Uterus (tissue), 4 donors: ENCODE measurements at places on chromosomes 3 and 15.

DNA sequence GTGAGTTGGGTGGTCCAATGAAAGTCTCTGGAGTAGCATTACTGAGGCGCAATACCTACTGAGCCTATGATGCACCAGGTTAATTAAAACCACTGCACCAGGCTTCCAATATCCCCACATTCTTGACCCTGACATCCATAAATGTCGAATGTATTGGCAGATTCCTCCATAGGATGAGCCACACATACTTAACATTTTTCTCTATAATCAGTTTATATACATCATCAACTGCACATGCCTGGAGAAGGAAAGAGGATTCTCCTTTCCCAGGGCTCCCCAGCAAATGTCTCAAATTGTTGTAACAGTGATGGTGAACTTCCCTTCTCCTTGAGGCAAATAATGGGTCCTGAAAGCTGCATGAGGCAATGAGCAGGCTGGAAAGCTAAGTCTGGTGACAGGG, 82.3 kb upstream of the LPP start:
- no peak for DNase-seq

DNA sequence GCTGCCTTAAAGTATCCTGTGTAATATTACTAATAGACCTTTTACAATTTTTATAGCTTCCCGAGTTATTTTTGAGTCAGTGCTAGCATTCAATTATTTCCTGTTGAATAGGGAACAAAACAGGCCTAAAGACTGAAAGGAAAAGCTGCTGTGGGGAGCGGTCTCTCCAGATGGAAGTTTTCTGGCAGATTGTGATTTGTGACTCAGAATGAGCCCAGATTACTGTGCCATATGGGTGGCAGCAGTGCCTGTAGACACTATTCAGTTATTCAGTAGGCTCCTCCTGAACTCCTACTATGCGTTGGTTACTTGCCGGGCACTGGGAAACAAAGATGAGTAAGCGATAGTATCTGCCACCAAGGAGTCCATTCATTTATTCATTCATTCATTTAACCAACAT, 211.8 kb downstream of the CHST2 start:
- no peak for DNase-seq

DNA sequence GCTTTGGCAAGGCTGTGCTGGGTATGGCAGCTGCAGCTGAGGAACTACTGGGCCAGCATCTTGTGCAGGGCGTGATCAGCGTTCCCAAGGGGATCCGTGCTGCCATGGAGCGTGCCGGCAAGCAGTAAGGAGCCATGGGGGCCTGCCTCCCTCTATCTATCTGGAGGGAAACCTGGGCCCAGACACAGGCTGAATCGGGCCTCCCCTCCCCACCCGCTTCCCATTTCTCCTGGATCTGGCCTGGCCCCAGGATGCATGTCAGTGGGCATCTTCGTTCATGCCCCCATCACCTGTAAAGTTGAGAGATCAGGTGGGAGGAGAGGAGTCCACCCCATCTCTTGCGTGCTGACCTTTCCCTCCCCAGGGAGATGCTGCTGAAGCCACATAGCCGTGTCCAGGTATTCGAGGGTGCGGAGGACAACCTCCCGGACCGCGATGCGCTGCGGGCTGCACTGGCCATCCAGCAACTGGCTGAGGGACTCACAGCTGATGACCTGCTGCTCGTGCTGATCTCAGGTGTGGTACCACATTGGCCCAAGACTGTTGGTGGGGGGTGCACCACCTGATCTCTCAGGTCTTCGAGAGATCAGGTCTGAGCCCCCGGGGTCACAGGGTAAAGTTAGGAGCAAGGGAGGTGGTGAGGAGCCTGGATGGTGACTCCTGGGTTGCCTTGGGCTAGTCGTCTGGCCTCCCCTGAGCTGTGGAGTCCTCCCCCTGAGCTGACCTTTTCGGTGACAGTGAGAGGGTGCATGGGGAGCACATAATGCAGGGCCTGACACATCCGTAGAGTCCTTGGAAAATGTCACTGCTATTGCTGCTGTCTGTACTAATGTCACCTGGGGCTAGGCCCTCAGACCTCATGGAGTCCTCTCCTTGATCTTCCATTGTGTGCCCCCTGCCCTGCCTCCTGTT, 3.2 kb downstream of the GLYCTK start:
- no peak for DNase-seq

- no peak for DNase-seq
Observed at GRCh38 chr3:190060192-190060775, 60.4 kb downstream of the P3H2 start.

- no peak for DNase-seq
Observed at GRCh38 chr15:74442604-74443003, 8.8 kb upstream of the SEMA7A start.

GRCh38 chr15:81966631-81967030, 79.2 kb downstream of the MEX3B start:
- DNase-seq, result no peak

- DNase-seq, result no peak
Observed at GRCh38 chr15:41797201-41797944, 23.1 kb downstream of the MAPKBP1 start.

DNA sequence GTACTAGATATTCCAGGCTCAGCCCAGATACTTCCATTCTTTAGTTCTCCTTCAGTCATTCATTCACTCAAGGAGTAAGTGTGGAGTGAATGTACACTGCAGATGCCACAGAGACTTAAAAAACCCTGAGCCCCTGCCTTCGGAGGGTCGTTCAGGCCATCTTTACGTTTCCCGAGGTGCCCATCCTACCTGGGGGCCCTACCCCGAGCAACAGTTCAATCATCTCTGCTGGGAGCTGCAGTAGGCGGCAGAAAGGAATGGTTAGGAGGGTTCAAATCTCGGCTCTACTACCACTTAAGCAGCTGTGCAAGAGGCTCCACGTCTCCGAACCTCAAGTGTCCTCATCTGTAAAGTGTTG, 613 bp downstream of the SEC13 start:
- no peak for DNase-seq

- DNase-seq, result no peak
Observed at GRCh38 chr15:72907733-72908132, 124.2 kb upstream of the ADPGK start.

DNA sequence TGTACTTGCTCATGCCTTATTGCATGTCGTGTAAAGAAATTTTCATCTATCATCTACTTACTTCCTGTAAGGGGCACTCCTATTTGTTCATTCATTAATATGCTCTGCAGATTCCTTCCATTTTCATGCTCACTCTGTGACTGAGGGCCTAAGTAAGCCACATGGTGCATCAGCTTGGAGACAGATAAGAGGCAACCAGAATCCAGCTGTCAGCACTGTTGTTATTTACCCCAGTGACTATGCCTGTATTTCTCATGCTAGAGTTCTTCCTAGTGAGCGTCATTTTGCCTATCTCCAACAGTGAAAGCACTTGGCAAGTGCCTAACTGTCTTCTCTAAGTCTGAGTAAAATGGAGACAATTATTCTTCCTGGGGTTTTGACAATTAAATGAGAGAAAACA, 124.8 kb upstream of the ABI3BP start:
- no peak for DNase-seq

GRCh38 chr3:324423-324822, 127.9 kb downstream of the CHL1 start:
- DNase-seq, result no peak

GRCh38 chr15:89413877-89414276, 79.3 kb upstream of the POLG start:
- DNase-seq, result no peak

- DNase-seq, result no peak
Observed at GRCh38 chr15:37050345-37050744, 50.0 kb downstream of the MEIS2 start.

DNA sequence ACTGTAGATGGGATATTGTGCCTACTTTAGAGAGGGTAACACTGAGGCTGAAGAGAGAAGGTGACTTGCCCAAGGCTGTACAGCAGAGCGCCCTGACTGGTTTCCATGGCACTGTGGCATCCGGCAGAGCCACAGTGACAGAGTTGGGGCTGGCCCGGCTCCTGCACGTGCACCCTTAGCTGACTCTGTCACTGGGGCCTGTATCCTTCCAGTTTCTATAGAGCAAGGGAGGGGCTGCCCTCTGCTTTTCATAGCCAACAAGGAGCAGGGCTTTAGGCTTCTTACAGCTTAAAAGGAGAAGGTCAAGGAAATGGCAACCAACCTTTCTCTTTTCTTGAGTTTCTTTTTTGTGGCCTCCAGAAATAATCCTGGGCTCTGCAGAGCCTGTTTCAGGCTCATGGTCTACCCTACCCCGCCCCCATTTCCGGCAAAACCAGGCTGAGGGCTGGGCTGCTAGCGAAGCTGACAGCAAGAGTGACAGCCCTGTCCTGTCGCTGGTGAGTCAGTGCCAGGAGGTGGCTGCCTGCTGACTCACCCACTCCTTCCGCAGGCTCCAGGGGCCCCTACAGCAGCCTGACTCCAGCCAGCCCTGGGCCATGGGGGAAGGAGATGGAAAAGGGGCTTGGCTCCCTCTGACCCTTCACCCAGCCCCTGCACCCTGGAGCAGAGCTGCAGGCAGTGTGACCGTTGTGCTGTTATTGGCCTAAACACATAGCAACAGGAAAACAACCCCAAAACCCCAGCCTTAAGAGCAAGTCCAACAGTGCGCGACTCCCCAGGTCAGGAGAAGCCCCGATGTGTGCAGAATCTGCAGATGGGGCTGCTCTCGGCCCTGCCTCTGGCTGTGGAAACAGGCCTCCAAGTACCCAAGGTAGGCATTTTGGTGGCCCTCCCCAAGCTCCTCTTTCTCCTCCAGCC, 29.8 kb downstream of the SLC6A6 start:
- DNase-seq, result peak; percentile 65

- DNase-seq, result no peak
Observed at GRCh38 chr15:56794553-56795329, 61.4 kb upstream of the ZNF280D start.

- no peak for DNase-seq
Observed at GRCh38 chr15:27222479-27222878, 251.5 kb downstream of the GABRG3 start.

DNA sequence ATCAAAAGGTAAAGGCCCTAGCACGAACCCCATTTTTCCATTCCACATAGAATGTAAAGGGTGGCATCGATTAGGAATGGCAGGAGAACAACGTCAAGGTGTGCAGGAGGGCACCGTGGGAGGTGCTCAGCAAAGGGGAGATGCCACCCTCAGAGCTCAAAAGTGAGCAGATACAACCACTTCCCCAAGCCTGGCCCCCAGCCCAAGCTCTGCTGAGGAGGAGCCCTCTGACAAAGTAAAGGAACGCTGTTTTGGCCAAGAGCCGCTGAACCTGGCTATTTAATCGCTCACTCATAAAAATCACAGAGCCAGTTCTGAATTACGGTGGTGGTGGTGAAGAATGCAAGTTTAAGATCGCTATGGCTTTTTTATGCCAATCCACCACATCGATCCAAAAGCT, 12.4 kb downstream of the GNB5 start:
- peak; percentile 29 for DNase-seq

DNA sequence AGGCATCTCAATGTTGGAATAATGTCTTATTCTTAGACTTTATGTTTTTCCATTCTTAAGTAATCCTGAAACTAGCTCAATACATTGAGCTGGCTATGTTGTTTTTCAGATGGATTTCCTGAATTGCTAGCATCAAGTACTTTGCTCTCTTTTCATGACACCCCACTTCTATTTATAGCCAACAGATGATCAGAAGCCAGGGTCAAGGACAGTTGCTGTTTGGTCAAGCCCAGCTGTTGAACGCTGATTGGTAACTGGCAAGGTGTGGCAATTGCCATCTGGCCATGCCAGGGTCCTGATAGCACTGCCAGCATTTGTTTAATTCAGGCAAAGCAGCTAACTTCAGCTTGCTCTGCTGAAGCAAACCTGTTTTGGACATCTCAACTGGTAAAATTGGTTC, 46.2 kb upstream of the PLCL2 start:
- no peak for DNase-seq

GRCh38 chr3:168061332-168061996, 34.3 kb downstream of the GOLIM4 start:
- no peak for DNase-seq

GRCh38 chr3:183473969-183474368, 45.5 kb upstream of the MCF2L2 start:
- no peak for DNase-seq

DNA sequence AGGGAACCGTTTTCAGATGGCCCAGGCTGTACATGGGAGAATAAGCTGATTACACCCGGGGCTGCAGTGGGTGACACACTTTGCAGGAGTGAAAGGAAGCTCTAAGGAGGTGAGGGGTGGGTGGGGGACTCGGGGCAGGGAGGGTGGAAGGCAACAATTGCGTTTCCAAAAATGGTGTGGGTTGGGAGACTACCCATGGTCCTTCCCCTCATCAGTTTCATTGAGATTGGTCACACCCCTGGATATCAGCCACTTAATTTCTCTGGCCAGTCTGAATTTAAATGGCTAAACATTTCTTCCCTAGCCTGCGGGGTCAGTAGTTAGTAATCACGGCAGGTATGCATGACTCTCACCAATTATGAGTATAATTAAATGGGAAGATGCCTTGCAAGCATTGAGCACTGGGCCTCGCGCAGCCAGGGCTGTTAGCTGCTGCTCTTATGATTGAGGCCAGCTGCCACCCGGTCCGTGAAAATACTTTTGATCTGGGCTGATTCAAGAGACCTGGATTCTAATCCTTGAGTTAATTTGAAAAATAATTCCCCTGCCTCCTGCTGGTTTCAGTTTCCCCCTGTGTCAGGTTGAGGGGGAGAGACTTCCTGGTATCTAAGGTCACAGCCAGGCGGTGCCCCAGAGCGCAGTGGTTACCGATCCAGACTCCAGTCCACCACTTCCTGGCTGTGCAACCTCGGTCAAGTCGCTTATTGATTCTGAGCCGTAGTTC, 23.3 kb downstream of the SLC6A6 start:
- no peak for DNase-seq

DNA sequence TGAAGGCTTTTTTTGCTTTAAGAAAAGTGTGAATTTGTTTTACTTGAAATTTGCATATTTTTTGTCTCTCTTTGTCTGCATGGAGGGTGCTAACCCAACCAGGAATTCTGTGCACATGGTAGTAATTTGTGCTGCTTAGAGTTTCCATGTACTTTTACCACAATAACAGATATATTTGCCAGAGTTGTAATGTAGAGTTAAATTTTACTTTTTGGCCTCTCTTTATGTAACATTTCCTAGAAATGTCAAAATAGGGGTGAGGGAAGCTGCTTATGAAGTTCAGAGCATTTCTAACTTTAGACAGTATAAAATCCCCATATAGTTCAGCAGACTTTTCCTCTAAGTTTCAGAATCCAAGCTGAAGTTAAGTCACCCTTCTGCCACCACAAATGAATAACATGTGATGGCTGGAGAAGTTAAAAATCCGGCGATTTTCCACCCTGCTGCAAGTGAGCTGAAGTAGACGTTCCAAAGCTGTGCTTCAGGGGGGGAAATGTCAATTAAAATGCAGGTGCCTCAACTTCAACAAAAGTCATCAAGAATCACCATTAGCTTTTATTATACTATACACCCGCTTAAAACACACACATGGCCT, 385.7 kb upstream of the NR2F2 start:
- no peak for DNase-seq
